ENCODE measurements at places on chromosomes 1 and 21.
A peak's percentile ranks its signal among the peaks of the same experiment; 100 is the strongest.

DNA sequence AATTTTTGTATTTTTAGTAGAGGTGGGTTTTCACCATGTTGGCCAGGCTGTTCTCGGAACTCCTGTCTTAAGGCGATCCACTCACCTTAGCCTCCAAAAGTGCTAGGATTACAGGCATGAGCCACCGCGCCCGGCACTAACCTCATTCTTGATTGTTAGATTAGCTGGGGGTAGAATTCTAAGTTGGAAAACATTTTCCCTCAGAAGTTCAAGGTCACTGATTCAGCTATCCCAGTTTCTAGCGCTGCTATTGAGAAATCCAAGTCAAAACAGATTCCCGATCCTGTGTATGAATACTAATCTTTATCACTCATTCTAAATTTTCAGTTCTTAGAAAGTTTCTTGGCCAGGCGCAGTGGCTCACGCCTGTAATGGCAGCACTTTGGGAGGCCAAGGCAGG lies 24.4 kb upstream of the EFNA1 start:
- no peak for DNase-seq

- DNase-seq = no peak
Observed at GRCh38 chr1:95393434-95393833, 159.4 kb downstream of the RWDD3 start.

DNA sequence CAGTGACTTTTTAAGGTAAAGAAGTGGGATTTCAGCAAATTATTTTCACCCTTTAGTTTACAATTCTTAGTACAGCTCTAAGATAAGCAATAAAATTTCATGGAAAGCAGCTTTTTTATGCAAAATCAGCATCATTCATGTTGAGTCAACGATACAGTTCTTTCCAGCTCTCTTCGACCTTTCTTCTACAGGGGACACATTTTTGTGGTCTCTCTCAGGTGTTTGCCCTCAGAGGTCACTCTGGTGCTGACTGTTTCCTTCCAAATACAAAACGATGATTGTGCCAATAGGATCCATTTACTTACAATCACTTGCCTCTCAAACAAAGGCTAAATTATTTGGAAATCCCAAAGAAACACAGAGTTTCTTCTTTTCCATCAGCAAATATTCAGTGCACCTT lies 51.0 kb downstream of the PSMG1 start:
- no peak for DNase-seq

- no peak for DNase-seq
Observed at GRCh38 chr1:177933881-177934280, 36.0 kb downstream of the SEC16B start.

DNA sequence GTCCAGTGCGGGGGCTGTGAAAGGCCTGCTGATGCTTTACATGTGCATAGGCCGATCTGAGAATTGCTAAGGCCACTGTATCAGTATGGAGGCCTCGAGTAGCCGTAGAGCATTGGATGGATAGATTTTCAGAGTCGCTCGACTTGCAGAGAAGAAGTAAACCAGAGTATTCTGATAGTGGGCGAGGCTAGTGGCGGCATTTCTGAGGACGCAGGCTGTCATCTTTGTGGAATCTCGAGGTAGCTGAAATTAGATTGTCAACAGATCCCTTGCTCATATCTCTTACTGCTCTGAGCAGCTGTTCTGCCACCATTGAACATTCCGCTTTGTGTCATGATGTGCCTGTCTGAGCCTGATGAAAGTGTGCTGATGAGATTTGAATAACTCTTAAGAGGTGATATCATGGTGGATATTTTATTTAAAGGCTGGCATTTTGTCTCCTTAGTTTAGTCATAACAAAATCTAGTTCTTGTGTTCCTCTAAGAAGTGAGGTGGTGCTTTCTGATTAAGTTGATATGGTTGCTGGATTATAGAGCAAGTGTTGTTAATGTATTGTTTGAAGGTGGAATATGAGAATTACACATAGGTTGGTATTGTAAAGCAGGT lies 1.5 kb downstream of the KIF1B start:
- DNase-seq = no peak

- DNase-seq = no peak
Observed at GRCh38 chr21:33088384-33088783, 18.4 kb downstream of the OLIG1 start.

- DNase-seq = no peak
Observed at GRCh38 chr21:19998453-19998852, 999.8 kb upstream of the NCAM2 start.

GRCh38 chr1:207993477-207994445 lies 82.8 kb upstream of the CD34 start:
- no peak for DNase-seq

GRCh38 chr1:226763905-226764264 lies 24.8 kb upstream of the ITPKB start:
- peak; percentile 6 for DNase-seq

GRCh38 chr1:2603521-2604155 lies 17.1 kb downstream of the PRXL2B start:
- no peak for DNase-seq

GRCh38 chr1:32925403-32926162 lies 24.4 kb upstream of the TMEM54 start:
- no peak for DNase-seq
